ENCODE measurements at places on chromosomes 6 and 20. TPM values are rescaled to one million over a fixed set of nuclear protein-coding genes. Genes with fewer than 3 reads are reported as not detected.

The MAP3K5 gene
- 20.8 TPM for total RNA-seq

The TMEM244 gene
- total RNA-seq, result not detected

The REPS1 gene
- total RNA-seq, result 42.6 TPM

The DEF6 gene
- 0.78 TPM for total RNA-seq

- ATAC-seq, result no peak
Measured at GRCh38 chr6:125182237-125183008, 28.9 kb downstream of the TPD52L1 start.

DNA sequence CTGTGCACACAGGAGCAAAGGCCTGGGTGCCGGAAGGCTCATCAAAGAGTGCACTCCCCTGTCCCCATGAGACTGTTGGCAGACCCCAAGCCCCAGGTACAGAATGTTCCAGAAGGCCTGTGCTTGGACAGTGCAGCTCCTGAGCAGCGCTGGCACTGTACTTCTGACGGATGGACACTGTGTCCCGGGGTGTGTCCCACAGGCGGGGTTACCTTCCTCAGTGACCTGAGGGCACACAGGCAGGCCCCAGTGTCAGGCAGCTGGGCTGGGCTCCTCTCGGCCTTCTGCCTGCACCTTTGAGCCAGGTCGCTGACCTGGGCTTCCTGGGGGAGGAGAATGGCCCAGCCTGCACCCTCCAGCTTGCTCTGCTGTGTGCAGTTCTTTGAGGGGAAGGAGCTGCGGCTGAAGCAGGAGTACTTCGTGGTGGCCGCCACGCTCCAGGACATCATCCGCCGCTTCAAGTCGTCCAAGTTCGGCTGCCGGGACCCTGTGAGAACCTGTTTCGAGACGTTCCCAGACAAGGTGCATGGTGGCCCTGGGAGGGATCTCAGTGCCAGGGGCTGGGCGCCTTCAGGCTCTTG is 30.1 kb downstream of the PYGB start:
- no peak for ATAC-seq

DNA sequence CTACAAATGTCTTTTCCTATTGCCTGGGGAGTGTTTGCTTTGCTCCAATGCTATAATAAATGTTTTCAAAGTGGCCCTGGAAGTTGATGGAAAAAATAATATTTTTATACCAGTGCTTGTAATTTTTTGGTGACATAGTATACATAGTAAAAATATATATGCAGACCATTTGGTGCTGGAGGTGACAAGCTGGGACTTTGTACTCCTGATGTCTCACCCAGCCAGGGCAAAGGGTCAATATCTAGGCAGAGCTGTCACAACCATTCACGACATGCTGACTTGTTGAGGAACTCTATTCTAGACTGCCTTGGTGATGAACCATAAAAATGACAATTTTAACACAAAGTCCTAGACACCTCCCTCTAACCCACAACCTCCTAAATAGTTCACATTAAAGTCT is 203.0 kb downstream of the PLCB1 start:
- ATAC-seq, result no peak

DNA sequence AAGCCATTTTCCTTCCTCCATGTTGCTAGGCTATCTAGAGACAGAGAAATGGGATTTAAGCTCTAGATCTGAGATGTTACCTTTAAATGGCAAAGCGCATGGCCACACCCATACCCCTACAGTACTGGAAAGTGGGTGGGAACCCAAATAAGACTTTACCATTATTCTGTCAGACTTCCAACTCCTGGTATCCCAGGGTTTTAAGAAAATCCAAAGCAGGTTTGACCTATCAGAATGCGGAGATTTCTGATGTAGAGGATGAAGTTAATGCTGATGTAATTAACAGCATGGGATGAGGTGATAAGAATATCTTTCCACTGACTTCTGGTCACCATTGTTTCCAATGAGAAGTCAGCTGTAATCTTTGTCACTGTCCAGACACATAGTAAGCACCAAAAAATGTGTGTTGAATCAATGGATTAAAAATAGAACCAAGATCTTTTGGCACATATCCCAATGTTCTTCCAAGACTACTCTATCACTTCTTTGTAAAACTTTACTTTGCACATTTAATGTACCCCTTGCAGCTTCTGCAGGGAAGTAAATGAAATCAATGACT is 140.8 kb upstream of the INSM1 start:
- no peak for ATAC-seq

DNA sequence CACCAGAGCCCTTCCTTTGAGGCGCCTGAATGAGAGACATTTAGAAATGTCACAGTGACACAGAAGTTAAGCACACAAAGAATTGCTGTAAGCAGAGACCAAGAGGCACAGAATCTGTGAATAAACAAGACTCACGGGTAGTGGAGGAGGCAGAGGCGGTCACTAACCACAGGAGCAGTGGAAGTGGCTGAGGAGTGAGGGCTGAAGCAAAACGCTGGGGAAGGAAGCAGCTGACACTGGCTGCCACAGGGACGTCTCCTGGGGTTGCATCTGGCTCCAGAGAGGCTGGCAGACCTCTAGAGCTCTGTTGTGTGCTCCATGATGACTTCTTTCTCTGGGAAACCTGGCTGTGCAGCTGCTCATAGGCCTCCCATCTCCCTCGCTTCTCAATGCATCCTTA is 65.0 kb upstream of the SLC2A12 start:
- ATAC-seq, result no peak

- ATAC-seq, result no peak
Measured at GRCh38 chr6:99606656-99607415, at the start of gene PRDM13. Gene PRDM13 (plus strand): TSS chr6:99606833. CDS start chr6:99607035, 202 bp downstream.

- no peak for ATAC-seq
Measured at GRCh38 chr6:127855542-127856159, 45.2 kb downstream of the THEMIS start.

DNA sequence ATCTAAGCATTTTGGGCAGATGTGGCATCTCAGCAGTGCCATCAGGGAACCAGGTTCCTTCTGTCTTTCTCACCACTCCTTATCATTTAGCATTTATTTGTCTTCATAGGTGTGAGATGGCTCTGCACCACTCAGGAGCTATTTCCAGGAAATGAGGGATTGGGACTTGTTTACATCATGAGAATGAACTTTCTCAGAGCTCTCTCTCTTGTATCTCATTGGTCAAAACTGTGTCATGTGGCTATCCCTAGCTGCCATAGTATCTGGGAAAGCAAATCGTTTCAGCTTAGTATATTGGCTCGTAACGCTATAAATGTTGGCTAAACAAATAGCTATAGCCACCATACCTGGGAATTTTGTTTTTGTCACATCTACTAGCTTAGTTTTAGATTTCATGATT is 23.8 kb downstream of the PLCB4 start:
- no peak for ATAC-seq

DNA sequence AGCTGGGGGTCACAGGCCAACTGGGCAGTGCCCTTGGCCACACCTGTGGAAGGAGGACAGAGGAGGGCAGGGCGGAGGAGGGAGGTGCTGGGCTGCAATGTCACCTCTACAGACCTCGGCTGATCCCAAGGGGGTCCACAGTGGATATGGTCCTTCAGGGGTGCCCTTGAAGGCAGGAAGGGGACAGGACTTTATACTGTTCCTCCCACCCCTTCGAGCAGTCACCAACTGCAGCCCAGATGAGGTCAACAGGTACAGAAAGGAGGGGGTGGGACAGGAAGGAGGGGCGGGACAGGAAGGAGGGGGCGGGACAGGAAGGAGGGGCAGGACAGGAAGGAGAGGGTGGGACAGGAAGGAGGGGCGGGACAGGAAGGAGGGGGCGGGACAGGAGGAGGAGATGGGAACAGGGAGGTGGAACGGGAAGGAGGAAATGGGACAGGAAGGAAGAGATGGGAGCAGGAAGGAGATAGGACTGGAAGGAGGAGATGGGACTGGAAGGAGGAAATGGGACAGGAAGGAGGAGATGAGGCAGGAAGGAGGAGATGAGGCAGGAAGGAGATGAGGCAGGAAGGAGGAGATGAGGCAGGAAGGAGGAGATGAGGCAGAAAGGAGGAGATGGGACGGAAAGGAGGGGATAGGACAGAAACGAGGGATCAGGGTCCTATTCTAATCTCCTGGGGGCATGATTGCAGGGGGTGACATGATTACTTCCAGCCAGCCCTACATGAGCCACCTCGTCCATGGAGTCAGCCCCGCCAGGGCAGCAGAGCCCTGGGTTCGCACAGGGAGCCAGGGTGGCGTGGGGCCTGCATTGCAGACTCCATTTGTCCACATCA is 19.4 kb upstream of the MRGBP start:
- no peak for ATAC-seq

- ATAC-seq, result no peak
Measured at GRCh38 chr20:43537921-43538877, 20.6 kb upstream of the SGK2 start.

Data from gastroesophageal sphincter (tissue), 4 donors.